ENCODE measurements at places on chromosomes 4 and X.

DNA sequence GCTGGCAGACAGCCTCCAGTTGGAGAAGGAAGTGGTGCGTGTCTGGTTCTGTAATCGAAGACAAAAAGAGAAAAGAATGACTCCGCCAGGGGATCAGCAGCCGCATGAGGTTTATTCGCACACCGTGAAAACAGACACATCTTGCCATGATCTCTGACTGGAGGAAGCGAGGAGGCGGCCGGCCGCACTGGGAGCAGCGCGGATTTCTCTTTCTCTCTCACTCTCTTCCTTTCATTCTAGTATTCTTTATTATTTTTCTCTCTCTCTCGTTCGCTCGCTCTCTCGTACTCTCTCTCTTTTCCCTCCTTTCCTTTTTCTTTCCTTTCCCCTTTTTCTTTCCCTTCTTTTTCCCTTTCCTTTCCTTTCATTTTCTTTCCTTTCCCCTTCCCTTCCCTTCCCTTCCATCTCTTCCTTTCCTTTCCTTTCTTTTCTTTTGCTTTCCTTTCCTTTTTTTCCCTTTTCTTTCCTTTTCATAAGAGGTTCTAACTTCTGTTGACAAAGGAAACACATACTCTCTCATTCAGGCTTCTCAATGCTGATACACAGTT lies 1.2 kb downstream of the POU3F4 start:
- DNase-seq: no peak

DNA sequence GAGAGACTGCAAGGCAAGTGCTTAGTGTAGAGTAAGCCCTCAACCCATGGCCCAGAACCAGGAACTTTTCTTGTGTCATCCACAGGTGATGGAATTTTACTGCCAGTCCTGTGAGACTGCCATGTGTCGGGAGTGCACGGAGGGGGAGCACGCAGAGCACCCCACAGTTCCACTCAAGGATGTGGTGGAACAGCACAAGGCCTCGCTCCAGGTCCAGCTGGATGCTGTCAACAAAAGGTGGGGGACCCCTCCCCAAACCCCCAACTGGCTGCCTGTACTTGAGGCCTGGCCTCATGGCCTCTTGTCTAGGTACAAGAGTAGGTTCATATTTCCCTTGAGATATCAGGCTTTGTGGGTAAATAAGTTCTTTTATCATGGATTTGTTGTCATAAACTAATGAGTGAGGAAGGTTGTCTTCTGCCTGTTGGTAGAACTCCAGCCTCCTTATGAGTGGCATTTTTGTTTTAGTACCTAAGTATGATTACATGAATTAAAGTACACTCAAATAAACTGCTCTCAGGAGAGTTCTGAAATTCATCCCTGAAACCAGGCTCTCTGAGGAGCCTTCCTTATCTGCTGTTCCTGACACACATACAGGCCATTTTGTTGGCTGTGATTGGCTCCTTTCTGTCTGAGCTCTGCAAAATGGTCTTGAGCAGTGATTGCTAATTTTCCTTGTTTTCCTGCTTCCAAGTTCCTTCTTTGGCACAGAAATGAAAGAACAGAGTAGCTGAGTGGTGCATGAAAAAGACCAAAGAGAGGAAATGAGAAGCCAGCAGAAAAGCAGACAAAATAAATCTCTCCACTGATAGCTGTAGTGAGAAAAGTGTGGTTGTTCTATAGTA lies 51.4 kb upstream of the MND1 start:
- no peak for DNase-seq

- DNase-seq: no peak
These were observed 242.1 kb upstream of the ZCCHC13 start for GRCh38 chrX:74061879-74062278.

- DNase-seq: peak; percentile 0
These were observed 64.6 kb upstream of the TRPC5 start for GRCh38 chrX:112147206-112147605.
